ENCODE measurements at places on chromosomes 5 and 9.

GRCh38 chr5:151328734-151329133, 18.6 kb downstream of the SLC36A2 start:
- DNase-seq = no peak

GRCh38 chr5:132295505-132296411, 1.6 kb downstream of the SLC22A4 start:
- no peak for DNase-seq

GRCh38 chr5:57054135-57054534, 102.2 kb upstream of the MIER3 start:
- DNase-seq = no peak

DNA sequence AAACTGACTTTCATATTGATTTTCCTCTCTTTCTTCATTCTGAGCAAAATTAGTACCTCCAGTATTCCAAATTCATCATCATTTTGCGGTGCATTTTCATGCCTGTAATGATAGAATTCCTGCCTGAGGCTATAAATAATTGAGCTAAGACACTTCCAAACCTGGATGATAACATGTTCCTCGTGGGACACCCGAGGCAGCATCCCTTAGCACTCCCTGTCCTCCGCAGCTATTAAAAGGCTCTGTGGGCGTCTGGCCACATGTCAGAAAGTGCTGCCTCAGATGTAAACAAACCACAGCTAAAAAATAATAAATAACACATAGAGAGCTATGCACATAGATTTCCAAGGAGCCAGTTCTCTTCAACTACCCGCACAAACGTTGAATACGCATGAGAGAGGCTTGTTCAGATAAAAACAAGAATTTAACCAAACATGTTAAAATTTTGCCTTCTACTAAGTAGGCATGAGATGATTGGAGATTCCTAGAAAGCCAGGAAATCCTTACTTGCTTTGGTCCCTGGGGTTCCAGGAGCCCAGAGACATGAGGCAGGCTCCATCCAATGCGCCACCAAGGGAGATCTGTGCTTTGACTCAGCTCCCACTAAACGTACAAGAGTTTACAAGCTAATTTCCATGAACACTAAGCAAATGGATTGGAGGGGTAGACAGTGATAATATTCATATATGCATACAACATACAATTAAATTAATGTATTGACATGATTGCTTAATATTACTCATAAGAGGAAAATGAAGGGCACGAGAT, 82.7 kb downstream of the SHC3 start:
- no peak for DNase-seq

DNA sequence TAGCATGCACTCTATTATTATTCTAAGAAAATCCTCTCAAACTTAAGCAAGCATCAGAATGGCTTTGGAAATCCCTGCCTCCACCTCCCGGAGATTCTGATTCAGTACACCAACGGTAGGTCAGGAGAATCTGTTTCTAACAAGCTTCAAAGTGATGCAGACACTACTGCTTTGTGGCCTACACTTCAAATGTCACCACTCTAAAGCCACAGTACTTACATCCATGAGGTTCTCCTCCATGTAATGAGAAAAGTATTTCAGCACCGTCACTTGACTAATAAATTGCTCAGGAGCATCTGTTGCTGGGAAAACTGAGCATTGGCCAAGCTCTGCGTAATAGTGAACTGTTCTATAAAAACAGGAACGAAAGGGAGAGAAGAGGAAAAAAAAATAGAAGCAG, 4.8 kb downstream of the PLK2 start:
- DNase-seq = no peak

DNA sequence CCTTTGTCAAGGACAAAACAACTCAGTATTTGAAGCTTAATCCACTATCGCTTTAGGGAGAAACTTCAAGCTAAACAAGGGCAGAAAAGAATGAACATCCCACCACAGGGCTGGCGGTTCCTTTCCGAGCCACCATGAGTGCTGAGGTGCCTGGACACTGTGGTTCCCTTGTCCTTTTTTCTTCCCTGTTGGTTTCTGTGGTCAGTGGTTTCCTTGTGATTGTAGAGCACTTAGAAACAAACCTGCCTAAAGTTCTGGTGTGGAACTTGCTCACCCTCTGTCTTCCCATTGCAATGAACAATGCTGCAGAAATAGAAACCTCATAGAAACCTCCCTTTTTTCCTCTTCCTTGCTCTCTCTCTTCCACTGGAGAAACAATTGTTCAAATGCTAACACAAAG, 79.3 kb upstream of the TBC1D2 start:
- DNase-seq = no peak

- no peak for DNase-seq
These were observed 806.0 kb upstream of the ZNF608 start for GRCh38 chr5:125552486-125552885.

DNA sequence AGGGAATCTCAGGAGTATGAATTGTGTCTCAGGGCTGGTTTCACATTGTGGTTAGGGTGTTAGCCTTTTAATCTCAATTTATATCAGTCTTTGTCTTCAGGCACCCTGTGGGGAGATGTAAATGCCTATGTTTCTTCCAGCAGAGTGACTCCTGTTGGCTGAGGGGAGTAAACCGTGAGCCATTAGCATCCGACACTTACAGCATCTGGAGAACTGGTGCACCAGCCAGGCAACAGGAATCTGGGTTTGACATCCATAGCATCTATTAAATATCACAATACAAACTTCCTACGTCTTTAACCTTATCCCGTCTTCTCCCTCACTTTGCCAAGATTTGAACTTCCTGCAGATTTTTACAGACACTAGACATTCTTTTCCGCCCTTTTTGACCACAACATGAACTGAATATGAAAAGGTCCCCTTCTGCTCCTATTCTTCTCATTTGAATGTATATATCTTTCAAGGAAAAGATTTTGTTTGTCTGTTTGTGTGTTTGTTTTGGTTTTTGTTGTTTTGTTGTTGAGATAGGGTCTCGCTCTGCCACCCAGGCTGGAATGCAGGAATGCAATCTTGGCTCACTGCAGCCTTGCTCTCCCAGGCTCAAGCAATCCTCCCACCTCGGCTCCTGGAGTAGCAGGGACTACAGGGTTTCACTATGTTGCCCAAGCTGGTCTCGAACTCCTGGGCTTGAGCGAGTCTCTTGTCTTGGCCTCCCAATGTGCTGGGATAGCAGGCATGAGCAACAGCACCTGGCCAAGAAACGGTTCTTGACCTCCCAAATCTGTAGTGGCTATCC, 626.2 kb downstream of the TLR4 start:
- no peak for DNase-seq
